NB4 (cell line): ENCODE measurements at places on chromosomes 4 and X.

- no peak for DNase-seq
Observed at GRCh38 chrX:9037296-9037695, 3.4 kb upstream of the FAM9B start.

DNA sequence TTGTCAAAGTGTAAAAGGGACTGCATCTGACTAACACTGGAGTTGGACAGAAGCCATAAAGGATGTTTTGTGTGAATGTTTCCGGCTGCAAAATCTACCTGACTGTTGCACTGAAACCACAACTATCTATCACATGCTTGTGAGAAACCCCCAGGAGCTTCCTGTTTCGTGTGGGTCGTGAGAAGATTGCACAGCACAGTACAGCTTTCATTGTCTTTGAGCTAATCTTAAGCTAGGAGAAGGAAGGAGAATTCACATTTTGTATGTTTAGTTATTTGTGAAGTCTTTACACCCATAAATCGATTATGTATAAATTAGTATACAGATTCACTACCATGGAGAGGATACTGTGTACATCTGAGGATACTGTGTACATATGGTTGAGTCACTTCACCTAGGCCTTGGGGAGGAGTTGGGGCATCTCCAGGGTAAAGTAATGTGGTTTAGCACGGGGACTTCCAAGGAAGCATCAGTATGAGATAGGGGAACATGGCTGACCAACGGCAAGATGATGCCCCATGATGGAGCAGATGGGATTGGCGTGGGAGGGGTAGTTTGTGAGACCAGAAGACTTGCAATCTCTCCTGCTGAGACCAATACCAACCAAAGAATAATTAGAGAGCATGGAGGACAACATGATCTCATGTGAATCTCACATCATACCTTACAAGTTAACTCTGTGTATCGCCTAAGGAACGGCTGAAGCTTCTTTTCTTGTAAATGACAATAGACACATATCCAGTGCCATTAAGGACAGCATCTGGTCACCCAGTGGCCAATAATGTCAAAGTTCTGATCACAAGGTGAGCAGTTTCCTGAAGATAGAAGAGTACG is 43.1 kb upstream of the FAM9C start:
- DNase-seq: peak; percentile 90

DNA sequence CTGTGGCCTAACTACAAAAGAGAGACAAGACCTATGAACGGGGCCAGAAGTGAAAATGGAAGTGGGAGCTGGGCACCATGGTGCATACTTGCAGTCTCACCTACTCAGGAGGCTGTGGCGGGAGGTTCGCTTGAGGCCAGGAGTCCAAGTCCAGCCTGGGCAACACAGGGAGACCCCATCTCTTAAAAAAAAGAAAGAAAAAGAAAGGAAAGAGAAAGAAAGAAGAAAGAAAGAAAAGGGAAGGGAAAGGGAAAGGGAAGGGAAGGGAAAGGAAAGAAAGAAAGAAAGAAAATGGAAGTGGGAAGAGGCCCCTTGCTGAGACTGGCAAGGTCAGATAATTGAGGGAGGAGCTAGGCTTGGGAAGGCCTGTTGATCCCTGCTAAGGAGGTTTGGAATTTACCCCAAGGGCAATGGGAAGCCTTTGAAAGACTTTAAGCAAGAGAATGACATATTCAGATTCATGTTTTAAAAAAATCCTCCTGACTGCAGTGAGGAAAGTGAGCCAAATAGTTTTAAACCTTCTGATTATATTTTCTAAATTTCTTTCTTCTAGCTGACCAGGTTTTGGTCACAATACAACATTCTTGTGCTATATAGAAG is 17.7 kb upstream of the HERC5 start:
- DNase-seq: no peak

DNA sequence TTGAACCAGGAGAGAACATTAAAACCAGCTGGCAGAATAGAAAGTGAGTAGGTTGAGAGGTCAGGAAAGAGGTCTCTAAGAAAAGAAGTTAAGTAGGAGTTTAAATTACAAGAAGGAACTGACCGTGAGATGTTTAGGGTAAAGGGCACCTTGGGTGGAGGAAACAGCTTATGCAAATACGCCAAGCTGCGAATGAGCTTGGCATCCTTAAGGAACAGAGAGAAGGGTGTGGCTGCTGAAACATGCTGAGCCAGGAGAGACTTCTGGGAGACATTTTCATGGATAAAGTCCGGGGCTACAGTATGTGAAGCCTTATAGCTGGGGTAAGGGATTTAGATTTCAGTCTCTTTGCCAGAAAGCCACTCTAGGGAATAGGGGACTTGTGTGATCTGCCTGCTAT is 249.1 kb downstream of the KCNIP4 start:
- no peak for DNase-seq

GRCh38 chrX:94942603-94943002 is 1268.6 kb downstream of the FAM133A start:
- DNase-seq: no peak

DNA sequence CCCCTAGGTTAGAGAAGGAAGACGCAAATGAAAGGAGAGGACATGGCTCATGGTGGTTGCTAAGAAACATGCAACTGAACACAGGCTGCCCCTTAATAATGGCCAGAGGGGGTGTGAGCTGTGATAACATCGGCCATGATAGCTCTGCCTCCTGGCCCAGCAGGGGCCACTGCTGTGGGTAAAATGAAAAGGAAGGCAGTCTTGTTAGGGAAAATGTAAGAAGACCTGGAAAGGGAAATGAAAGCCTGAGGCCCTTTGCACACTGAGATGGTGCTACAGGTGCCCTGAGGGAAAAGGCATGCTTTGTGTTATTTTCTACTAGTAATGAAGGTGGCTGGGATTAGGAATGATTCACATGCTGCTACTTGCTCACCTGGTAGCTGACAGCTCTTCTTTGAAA is 123.6 kb upstream of the MID1 start:
- DNase-seq: no peak

DNA sequence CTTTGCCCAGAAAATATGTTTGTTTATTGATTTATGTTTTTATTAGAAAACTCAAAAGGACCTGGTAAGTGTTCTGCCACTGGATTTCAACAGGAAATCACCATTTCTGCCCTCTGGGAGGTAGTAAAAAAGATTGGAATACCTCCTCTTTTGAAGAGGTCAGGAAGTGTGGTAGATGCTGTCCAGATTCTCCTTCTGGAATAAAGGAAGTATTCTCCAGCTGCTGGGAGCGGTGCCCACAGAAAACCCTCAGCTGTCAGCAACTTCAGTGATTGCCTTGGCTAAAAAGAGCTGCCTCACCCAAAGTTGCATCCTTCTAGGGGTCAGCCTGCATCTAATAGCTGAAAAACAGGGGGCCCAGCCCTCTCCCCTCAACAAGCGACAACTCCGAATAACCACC is 13.8 kb upstream of the ZNF674 start:
- DNase-seq: no peak

DNA sequence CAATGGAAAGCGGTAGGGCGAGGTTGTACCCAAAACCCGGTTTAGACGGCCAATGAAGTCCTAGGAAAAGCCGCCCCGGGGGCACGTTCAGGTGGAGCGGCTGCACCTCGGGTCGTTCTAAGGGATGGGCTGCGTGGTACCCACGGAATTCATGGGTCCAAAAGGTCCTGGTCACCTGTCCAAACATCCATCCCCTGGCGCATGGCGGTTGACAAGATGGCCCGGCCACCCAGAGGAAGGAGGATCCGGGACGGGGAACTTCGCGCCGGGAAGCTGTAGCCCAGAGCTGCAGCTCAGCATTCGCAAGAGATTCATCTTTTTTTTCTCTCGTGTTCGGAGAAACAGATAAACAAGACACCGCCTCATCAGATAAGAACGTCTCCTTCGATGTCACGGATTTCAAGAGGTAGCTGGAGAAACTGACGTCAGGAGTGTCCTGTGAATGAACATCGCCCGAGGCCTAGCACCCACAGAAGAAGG is 10.9 kb downstream of the PITX2 start:
- no peak for DNase-seq

GRCh38 chr4:15706646-15707362 is 3.9 kb downstream of the BST1 start:
- DNase-seq: no peak

DNA sequence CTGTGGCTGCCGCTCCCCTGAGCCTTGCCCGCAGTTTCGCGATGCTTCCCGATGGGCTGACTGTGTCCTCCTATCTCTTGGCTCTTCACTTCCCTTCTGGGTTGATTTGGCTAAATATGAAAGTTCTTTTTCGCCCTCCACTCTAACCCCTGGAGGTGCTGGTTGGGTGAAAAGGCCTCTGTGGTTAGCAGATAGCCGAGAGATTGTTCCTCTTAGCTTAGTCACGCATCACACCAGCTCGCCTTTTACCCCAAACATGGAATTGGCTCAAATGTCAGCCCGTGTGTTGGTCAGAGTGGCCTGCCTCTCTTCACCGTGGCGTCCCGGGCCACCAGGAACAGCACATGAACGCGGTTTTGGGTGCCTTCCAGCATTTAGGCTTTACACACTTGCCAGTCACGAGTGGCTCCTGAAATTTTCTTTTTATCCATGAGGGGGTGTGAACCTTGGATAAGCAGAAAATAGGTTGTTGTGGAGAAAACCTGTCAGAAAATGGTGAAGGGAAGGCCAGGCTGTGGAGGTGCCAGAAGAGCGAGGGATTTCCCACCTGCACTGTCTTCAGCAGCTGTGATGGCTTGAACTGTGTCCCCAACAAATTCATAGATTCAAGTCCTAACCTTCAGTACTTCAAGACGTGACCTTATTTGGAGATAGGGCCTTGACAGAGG is 8.9 kb downstream of the CLCN4 start:
- peak; percentile 81 for DNase-seq

GRCh38 chr4:122673252-122673651 is 52.4 kb upstream of the IL21 start:
- no peak for DNase-seq

DNA sequence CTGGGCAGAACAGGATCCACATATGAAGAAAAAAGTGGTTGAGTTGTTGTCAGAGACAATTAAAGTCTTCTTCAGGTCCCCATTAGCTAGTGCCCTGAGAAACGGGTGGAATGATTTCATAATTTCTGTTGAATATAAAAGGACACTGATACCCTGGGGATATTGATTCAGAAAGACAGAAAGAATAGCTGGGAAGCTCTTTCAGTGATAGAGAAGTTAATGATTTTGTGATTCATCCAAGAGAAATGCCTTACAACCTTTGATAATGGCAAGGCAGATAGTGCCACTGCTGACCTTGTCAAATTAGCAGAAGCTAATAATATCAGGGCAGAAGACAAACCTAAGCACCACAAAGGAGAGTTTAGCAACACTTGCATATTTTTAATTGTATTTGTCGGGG is 37.9 kb downstream of the UNC5C start:
- no peak for DNase-seq

DNA sequence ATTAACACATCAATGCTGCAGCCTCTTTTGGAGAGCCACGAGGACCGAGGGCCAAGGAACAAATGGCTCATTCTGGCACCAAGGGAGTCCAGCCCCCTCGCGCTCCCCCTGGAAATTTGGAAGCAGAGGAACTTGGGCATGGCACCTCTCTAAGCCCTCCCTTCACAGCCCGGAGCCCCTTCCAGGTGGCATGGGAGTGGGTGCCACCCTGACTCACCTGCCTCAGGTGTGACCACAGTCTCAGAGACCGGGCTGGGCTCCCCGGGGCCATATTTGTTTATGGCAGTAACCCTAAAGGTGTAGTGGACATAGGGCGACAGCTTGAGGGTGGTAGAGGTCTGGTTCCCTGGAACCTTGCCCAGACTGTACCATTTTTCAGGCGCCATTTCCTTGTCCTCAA is 18.8 kb downstream of the L1CAM start:
- DNase-seq: no peak

GRCh38 chr4:187183826-187184225 is 460.2 kb upstream of the FAT1 start:
- no peak for DNase-seq

GRCh38 chrX:136256026-136256425 is 4.8 kb upstream of the MAP7D3 start:
- DNase-seq: no peak

- DNase-seq: no peak
Observed at GRCh38 chr4:182391111-182391684, 148.0 kb downstream of the TENM3 start.

DNA sequence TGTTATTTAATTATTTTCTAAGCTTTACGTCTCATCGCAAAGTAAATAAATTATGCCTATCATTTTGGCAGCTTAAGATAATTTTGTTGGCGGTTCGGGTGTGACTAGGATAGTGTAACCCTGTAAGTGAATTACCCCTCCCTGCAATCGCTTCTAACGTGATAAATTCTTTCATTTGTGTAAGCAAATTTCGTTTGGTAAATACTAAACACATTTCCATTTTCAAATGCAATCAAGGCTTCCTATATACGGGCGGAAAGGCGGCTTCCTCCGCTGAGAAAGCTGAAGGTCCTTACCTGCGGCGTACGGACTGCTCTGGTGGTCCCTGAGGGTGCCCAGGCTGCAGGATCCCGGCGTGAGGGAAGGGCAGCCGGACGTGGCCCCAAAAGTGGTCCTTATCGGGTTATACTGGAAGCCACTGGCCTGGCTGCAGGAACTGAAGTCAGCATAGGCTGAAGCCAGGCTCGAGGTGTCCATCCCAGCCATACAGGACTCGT is 403 bp downstream of the PHOX2B start:
- no peak for DNase-seq

DNA sequence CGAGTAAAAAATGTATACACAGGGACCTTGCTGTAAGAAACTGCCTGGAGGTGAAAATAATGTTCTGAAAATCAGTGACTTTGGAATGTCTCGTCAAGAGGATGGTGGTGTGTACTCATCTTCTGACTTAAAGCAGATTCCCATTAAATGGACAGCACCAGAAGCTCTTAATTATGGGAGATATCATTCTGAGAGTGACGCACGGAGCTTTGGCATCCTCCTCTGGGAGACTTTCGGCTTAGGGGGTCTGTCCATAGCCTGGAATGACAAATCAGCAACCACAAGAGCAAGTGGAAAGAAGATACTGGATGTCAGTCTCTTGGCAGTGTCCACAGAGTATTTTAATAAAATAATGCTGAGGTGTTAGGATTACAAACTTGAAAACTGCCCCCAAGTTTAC is 129.4 kb downstream of the THOC2 start:
- no peak for DNase-seq

DNA sequence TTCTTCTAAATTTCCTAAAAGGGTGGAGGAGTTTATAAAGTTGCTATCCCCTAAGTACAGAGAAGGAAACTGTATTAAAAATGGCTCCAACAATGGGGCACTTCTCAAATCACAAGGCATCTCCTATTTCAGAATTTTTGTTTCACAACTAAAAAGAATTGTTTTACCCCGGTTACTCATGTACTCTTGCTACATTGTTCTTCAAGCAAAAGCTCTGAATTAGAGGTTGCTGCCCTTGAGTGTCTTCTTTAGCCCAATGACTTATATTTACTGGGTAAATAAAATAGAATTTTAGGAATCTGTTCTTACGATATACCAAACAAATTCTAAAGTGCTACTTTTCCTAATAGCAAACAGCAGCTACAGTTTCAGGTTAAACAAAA is 67.5 kb downstream of the PPEF2 start:
- DNase-seq: no peak

DNA sequence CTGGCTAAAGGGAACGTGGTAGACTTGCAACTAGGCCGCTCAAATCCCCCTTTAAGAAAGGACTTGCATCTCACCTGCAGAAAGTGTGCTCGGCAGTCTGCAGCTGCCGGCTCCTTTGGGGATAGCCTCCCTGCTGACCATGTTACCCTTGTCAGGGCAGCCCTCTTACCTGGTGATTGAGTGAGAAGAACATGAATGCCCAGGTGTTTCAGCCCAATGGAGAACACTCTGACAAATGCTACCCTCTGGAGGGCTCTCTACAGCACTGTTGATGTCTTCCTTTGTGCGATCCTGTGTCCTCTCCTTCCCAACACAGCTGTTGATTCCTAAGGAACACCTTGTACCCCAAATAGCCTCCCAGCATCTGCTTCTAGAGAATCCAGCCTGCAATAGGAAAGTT is 178.7 kb upstream of the LDB2 start:
- DNase-seq: no peak
